ENCODE measurements at places on chromosomes 1 and 21. TPM values are rescaled to one million over a fixed set of nuclear protein-coding genes. Genes with fewer than 3 reads are reported as not detected.

DNA sequence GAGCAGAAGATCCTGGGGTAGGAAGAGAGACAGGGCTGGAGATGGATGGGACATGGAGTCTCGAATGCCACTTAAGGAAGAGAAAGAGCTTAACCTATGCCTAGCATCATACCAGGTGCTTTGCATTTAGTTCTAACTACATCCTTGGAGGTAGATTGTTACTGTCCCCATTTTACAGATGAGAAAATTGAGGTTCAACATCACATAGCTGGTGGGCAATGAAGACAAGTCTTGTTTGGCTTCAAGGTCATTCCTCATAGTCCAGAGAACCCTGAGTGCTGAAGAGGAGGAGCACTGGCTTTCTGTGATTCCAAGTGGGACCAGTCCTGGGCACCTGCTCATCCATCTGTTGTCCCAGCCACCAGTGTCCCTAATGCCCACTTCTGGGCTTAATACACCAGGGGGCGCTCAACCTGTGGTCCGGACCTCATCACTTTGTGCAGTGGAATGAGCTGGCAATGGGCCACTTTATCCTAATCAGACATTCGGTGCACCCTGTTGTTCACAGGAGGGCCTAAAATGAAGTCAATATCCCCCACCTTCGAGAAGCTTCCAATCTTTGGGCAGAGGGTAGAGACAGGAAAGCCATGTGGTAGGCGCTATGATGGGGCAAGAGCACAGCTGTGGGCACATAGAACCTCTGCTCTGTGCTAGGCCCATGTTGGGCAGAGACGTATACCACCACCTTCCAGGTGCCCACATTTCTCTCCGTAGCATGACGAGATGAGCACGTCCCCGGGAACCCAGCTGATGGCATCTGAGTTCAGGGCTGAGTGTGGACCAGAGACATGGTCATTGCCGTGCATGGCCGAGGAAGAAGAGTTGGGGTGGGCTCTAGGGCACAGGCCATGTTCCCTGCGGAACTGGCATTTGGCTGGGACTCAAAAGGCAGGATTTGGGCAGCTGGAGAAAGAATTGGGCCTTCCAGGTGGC is 9.2 kb downstream of the RPS6KA1 start:
- peak; percentile 28 for DNase-seq

- DNase-seq = no peak
These were observed at the start of gene SMPDL3B for GRCh38 chr1:27934818-27935549. SMPDL3B (plus strand) TSS chr1:27935000; CDS start chr1:27935184, 184 bp downstream.

DNA sequence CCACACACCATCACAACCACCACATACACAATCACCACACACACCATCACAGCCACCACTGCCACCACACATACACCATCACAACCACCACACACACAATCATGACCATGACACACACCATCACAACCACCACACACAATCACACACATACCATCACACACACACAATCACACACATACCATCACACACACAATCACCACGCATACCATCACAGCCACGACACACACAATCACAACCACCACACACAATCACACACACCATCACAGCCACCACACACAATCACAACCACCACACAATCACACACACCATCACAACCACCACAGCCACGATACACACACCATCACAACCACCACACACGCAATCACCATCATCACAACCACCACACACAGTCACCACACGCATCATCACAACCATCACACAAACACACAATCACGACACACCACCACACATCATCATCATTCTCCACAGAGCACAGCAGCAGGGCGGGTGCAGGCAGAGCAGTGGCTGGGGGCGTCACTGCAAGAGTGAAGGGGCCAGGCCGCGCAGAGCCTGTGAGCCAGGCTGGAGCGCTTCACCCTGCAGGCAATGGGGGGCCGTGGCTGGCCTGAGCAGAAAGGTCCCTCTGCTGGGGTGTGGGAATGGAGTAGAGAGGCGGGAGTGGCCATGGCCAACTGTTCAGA is 32.6 kb downstream of the CDCP2 start:
- DNase-seq = no peak

DNA sequence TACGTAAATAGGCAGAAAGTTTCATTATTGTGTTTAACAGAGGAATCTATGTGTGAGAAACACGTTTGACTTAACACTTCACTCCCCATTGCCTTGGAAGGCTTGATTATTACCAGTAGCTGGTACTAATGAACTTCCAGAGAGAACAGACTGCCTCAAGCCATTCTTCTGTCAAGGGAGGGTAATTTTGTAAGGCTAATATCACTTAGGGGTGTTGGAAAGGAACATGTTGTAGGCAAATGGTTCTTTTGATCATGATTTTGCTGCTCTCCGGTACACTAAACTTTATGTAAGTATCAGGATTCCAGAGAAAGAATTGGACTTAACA is 1.8 kb downstream of the LAMC1 start:
- DNase-seq = no peak

DNA sequence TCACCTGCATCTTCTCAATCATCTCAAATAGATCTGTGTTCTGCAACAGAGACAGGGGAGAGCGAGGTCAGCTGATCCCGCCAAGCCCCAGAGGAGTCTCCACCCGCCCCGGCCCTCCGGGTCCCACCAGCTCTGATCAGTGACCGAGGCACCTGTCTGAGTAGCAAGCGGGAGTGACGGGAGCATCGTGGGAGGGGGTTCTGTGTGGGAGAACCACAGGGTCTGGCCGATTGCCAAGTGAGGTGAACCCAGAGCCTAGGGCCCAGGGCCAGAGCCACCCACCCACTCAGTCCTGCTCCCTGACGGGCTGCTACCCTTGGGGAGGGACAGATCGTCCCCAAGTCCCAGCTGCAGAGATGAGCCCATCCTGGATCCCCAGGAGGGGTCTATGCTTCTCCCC is 49.1 kb downstream of the RAP1GAP start:
- DNase-seq = no peak

- no peak for DNase-seq
These were observed 211.7 kb downstream of the NFIA start for GRCh38 chr1:61293986-61294504.

GRCh38 chr1:92544756-92545165 is 58.0 kb upstream of the GFI1 start:
- peak; percentile 22 for DNase-seq

GRCh38 chr1:21238141-21238800 is 52.0 kb downstream of the ECE1 start:
- no peak for DNase-seq

- no peak for DNase-seq
These were observed 532.3 kb upstream of the USP24 start for GRCh38 chr1:55747408-55747841.

DNA sequence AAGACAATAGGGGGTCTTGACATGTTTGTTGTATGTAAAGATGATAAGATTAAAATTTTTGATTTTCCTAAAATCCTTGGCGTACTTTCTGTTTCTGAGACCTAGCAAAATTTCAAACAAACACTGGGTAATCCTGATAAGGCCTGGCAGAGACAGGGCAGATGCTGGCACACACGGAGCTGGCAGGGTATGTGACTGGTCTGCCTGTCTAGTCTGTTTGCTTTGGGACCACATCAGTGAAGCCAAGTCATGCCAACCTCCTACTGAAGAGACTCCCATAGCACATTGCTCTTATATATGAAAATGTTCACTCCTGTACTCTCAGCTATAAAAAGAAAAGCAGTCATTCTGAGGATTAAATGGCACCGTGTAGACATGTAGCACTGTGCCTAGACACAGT is 14.1 kb downstream of the TOR3A start:
- DNase-seq = no peak

- DNase-seq = no peak
These were observed 221.1 kb downstream of the NPHP4 start for GRCh38 chr1:5770981-5771765.

DNA sequence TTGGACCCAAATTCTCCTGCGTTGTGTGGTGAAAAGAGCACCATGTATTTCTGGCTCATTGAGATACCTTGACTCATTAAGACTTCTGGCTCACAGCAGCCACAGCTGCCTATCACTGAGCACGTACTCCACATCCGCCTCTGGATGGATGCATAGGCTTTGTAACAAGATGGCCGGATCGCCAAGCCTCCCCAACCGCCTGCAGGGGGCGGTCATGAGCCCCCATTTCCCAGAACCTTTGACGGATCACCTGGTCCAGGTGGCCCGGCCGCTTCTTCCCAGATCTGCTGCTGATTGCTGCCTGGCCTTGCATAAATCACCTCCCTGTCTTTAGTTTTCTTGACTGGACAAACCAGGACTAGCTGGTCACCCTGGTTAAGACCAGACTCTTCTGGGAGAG is 156.5 kb upstream of the KLHDC7A start:
- DNase-seq = no peak

- DNase-seq = no peak
These were observed 14.0 kb downstream of the KDM5B start for GRCh38 chr1:202794051-202794740.

DNA sequence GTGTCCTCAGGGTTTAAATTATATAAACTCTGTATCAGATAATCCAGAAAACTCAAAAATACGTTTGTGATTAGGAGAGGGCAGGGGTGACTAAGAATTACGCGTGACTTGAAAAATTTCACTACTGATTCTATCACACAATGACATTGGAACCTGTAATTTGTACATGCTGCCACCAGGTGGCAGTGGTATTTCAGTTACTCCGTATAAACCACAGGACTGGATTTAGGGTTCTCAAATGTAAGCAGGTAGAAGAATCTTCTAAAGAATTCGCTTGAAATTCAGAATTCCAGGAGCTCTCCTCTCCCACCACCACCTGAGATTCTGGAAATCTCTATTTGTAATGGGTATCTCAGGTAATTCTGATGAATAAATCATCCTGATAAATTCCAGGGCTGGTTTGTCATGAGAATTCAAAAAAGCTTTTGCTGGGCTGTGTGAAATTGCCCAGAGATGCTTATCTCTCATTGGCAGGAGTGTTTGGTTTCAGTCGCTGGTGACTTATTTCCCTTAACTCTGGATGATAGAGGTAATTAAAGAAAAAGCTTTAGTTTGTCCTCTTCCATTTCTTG is 1.7 kb upstream of the KRTAP7-1 start:
- no peak for DNase-seq

Gene C1orf74
- total RNA-seq = 3.0 TPM

Gene PODN
- total RNA-seq = 8.7 TPM

Gene KAZN
- total RNA-seq = 8.6 TPM
